ENCODE measurements at places on chromosomes 6 and 20.
A peak's percentile ranks its signal among the peaks of the same experiment; 100 is the strongest.

DNA sequence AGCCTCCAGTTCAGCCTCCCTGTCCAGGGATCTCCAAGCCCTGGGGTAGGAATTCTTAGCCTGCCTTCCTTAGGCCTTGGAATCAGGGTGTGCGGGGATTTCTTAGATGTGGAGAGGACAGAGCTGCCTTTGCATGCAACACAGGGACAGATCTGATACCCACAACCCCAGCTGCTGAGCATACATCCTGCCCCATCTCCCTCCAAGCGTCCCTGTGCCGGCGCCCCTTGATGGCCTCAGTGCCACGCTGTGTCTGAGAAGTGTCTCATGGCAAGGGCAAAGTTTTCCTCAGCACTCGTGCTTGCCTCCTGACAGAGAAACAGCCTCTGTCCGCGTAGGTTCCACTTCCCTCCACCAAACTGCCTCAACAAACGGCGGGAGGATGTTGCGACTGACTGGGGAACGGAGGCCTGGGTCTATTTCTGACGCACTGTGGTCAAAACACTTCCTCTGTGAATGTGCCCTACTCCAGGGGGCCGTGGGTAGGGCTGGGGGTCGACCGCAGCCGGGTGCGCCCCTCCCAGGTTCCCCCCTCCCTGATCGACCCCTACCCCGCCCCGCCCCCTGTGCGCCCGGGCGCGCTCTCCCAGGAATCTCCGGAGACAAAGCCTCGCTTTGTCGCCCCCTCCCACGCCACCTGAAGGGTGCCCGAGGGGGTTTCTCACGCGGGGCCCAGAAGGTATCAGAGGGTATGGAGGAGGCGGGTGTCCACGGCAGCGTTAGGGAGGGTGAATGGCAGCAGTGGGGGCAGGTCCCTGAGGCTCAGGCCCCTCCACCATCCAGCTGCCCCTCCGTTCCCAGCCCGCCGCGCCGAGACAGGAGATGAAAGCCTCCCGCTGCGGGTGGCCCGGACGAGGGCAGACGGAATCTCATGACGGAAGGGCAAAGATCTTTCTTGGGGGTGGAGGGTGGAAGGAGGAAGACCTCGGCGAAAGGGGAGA is 806 bp downstream of the MICAL1 start:
- DNase-seq, result peak; percentile 82

- DNase-seq, result no peak
Observed at GRCh38 chr6:45415788-45416518, 38.2 kb upstream of the SUPT3H start.

GRCh38 chr6:74250161-74250818 is 554.3 kb downstream of the CD109 start:
- DNase-seq, result no peak

DNA sequence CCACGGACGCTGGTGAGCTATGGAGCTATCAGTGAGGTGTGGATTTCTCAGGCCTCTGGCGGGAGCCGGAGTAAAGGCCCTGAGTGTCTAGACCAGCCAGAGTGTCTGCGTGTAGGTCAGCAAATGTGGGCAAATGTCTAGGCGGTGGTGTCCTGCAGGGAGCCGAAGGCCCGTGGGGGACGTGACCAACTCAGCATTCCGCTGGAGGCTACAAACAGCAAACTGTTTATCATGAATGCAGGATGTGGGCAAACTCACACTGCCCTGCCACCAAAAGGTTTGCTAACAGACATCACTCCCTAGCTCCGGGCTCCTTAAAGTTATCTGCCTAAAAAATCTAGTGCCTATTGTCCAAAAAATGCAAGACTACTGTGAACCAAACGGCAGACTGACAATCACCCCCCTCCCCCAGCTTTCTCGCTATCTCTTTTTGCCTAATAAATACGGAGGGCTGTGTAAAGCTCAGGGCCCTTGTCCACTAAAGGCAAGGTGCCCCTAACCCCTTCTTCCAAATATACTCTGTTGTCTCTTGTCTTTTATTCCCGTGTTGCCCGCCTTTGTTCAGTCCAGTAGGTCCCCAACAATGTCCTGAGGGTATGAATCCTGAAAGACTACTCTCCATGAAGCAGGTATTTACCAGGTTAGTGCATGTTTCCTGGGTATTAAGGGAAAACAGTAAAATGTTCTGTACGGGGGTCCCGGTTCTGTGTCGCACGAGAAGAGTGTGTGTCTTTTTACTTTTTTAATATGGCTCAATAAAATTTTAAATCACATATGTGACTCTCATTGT is 29.0 kb upstream of the AFDN start:
- no peak for DNase-seq

GRCh38 chr20:18904192-18904591 is 90.6 kb downstream of the SCP2D1 start:
- no peak for DNase-seq

DNA sequence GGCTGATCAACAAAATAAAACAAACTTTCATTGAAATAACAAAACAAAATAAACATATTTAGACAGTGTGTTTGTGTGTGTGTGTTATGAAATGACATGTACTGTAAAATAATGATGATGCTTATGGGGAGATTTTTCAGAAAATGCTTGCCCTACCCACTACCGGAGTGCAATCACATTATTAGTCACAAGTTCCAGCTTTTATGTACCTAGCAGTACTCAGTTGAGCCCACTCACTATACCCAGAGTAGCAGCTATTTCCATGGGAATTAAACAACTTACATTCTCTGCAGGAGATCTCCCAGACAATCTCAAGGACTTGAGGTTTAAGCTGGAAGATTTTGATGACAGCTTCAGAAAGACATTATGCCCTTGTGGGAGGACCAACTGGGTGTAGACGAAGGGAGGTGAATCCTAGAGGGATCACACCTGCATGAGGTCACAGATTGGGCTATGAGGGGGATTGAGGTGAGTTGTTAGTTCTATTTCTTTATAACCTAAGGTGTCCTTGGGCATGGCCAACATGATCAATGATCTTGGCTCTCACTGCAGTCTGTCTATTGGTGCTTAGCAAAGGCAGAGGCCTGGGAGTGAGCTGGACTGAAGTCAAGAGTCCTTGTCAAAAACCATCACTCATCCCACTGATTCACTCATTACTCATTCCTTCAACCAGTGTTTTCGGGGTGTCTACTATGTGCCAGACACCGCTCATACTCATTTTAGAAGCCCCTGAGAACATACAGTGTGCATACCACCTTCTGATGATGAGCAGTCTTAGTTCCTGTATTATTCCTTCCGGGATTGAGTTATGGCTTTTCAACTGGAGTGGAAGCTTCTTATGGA is 6.7 kb upstream of the CLIC5 start:
- no peak for DNase-seq

DNA sequence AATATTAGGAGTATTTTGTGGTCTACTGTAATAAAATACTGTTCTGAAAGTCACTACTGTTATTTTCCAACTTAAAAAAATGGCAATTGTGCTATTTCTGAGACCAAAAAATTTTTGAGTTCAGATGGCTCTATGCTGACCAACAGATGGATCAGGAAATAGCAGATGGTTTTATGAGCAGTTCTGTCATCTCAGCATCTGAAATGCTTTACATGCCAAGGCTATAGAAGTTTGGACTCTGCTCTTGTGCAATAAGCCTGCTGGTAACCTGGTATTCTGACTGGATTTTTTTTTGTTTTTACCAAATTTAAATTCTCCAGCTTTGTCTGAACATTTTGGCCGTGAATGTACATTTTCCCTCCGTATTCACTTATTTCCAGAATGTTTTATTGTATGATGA is 1127.5 kb downstream of the GRIK2 start:
- DNase-seq, result no peak

GRCh38 chr6:108353853-108354252 is 59.0 kb downstream of the AFG1L start:
- no peak for DNase-seq

DNA sequence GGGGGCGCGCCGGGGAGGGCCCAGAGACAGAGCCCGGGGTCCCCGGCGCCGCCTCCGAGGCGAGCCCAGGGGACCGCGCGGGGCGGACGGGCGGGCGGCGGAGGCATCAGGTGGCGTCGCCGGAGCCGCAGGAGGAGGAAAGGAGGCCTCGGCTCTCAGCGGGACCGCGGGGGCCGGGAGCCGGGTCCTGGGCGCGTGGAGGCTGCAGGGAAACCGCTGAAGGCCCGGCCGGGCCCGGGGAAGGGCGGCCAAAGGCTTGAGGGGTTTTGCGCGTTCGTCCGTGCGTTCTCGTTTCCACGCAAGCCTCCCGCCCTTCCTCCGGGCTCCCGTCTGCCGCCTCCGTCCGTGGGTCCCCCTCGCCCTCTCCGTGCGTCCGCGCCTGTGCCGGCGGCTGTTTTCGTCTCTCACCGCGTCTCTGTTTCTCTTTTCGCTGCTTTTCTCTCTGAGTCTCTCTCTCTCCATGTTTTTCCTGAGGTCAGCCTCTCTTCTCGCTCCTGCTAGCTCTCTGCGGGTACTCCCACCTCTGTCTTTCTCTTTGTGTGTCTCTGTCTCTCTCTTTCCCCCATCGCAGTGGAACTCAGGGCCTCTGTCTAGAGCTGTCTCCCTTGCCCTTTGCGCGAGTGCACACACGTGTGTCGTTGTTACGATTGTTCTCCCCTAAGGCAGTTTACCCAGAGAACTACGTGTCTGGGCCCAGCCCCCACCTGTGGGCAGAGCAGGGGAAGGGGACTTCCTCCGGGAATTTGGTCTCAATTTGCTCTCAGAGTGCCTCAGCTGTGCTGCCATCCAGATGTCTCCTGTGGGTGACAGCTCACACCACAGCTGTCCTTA is 2.1 kb downstream of the IRF4 start:
- DNase-seq, result no peak

DNA sequence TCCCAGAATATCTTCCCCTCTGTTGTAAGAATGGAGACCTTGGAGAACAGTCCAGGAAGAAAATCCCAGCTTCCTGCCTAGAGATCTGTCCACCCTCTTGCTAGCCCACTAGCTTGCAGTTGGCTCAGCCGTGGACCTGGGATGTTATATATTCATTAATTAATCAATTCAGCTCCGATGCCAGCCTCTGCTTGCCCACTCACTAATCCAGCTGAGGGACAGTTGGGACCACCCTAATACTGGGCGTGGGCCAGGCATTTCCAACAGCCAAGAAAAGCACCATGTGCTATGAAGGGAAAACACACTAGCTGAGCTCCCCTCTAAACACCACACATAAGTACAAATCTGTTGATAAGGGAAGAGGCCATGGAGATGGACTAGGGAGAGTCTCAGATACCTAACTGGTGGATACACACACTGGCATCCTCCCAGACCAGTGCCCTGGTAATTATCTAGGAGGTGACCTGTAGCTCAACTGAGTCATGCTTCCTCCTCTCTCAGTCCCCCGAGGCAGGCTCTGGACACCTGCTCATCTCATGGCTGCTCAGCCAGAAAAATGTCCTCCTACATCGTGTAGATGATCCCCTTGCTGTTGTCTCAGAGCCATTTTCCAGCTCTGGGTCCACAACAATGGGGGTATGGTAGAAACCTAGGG is 78.9 kb downstream of the ANKRD60 start:
- no peak for DNase-seq

GRCh38 chr20:4167261-4168021 is 152.1 kb upstream of the RNF24 start:
- DNase-seq, result peak; percentile 84

DNA sequence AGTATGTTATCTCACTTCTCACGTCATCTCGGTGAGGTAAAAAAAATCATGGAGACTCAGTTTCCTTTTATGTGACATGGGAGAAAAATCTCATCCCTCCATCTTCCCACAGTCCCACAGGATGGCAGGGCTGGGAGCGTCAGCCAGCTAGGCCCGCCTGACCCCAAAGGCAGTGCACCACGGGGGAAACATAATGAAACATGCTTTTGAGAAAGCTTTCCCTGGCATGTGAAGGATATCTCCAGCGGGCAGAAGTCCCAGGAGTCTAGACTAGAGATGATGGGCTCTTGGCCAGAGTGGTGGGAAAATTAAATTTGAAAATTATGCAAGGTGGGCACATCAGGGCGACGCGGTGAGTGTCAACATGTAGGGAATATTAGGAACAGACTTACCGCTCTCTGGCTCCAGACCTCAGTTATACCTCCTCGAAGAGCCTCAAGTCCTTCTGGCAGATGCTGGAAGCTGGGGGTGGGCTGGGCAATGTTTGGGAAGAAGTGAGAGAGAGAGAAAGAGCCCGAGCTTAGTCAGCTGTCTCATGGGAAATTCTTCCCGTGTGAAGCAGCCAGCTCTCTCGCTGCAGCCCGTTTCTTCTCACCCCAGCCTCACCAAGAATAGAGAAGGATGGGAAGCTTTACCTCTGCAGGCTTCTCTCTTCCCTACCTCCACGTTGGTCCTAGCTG is 52.3 kb downstream of the MOCS1 start:
- DNase-seq, result peak; percentile 56
